Activated T-helper 1 cell treated with anti-CD3 and anti-CD28 coated beads, Interleukin-2, amount 50 U/mL, for 16 hours (primary cell): ENCODE measurements at places on chromosomes 7 and 10.

GRCh38 chr7:77538281-77539212 is 1.5 kb downstream of the PTPN12 start:
- DNase-seq = no peak

DNA sequence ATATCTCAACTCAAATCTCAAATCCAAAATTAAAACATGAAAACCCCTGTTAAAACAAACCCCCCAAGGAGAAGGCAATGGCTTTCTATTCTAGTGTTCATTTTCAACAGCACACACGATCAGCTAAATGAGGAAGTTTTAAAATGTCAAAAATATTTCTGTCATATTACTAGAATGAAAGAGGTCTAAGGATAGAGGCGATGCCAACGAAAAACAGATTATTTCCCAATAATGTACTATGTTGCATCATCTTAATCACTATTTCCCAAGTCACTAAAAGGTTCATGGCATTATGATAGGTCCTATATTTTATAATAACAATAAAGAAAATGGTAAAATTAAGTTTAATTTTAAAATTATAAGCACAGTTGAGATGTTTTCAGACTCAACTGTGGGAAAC is 10.1 kb downstream of the CNOT4 start:
- DNase-seq = no peak

GRCh38 chr7:4634166-4634565 is 47.9 kb upstream of the FOXK1 start:
- DNase-seq = no peak

GRCh38 chr10:119344381-119344780 is 137.0 kb downstream of the GRK5 start:
- DNase-seq = no peak

DNA sequence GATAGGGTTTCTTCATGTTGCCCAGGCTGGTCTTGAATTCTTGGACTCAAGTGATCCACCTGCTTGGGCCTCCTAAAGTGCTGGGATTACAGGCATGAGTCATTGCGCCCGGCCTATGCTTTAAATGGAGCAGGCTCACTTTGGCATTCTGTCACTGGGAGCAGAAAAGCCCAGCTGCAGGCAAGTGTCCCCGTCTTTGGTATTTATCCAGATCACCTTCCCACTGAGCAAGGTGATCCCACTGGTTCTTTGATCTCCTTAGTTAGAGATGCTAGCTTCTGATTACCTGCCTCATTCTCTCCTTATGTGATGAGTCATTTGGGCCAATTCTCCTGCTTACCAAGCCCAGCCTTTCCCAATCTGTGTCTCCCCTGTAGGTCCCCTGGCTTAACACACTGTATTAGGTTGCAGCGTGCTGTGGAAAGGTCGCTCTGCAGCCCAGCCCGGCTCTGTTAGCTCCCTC is 39.3 kb downstream of the SPDYE5 start:
- DNase-seq = no peak

GRCh38 chr7:69953136-69954067 is 355.1 kb downstream of the AUTS2 start:
- DNase-seq = no peak

GRCh38 chr7:155483868-155484325 is 26.0 kb downstream of the EN2 start:
- no peak for DNase-seq

DNA sequence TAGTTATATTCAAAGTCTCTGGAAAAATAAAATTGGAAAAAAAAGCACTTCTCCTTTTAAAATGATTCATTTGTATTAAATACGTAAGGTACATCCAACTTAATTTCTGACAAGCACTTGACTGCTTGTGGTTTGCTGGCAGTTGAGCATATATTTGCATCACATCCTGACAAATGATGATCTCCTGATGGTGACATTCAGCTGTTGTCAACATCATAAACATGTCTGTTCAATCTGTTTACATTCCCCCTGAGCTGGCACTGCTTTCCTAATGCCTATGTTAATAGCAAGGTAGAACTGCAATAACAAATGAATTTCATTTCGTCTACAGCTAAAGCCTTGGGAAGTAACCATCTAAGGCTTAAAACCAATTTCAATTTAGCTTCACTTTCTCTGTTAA is 24.4 kb downstream of the TSPAN12 start:
- no peak for DNase-seq

GRCh38 chr10:92366412-92367021 is 75.5 kb downstream of the MARCHF5 start:
- no peak for DNase-seq

DNA sequence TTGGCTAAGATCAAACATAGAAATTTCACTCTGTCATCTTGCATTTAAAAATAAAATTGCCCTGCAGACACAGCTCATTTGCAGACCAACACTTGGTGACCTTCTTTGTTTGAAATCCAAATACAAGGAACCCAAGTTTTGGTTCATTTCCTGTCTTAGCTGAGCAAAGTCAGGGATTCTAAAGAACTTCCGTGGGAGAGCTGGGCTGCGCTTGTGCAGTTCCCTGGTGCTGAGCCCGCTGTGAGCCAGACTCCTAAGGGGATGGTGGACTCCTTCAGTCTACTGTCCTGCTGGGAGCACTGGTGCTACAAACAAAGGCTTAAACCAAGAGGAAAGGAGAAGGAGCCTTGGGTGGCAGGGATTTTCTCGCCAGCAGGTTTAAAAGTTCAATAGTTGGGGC is 60.0 kb downstream of the MYOF start:
- no peak for DNase-seq

GRCh38 chr7:69764681-69765080 is 166.4 kb downstream of the AUTS2 start:
- DNase-seq = no peak

- no peak for DNase-seq
Observed at GRCh38 chr7:130152493-130153210, 52.6 kb downstream of the TMEM209 start.

GRCh38 chr10:132003282-132003924 is 21.7 kb upstream of the BNIP3 start:
- no peak for DNase-seq

GRCh38 chr7:24972991-24973390 is 7.0 kb downstream of the OSBPL3 start:
- DNase-seq = no peak

- no peak for DNase-seq
Observed at GRCh38 chr10:64115908-64116643, 594.9 kb downstream of the REEP3 start.

DNA sequence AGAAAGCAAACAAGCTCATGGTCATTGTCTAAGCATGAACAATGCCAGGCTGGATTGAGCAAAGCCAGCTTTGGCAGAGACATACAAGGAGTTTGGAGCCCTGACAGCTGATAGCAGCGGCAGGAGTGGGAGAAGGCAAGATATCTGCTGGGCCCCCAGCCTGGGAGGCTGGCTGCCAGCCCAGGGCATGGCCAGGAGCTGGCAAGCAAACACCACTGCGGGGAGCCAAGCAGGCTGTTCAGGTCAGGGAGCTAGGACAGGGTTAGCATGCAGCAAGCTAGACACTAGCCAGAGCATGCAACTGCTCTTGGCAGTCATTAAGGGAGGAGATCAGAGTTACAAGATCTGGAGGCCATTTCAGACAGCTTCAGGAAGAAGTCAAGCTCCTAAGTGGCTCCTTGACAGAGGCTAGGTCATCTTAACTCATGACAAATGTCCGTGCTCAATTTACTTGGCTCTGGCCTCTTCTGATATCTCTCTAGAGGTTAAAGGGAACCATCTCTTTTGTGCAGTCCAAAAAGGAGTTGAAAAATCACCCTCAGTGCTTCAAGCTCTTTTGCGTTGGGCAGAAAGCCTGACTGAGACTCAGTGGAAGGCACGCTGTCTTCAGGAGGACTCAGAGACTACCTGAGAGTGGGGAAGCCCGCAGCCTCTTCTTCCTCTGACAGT is 436.8 kb upstream of the C7orf33 start:
- no peak for DNase-seq

GRCh38 chr7:108120196-108120595 is 10.0 kb downstream of the LAMB4 start:
- no peak for DNase-seq

GRCh38 chr10:108583877-108584276 is 1339.4 kb downstream of the XPNPEP1 start:
- no peak for DNase-seq

- DNase-seq = no peak
Observed at GRCh38 chr10:84945791-84946190, 617.4 kb downstream of the CCSER2 start.

DNA sequence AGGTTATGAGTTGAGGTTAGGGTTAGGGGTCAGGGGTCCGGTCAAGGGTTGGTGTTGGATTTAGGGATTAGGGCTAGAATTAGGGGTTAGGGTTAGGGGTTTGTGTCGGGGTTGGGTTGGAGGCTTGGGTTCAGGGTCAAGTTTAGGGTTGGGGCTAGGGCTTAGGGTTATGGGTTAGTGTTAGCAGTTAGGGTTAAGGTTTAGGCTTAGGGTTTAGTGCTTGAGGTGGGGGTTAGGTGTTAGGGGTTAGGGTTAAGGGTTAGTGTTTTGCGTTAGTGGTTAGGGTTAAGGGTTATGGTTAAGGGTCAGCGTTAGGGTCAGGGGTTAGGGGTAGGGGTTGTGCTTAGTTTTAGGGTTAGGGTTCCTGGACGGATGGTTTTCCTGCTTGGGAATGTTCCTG is 1.7 kb upstream of the SYCE1 start:
- no peak for DNase-seq

DNA sequence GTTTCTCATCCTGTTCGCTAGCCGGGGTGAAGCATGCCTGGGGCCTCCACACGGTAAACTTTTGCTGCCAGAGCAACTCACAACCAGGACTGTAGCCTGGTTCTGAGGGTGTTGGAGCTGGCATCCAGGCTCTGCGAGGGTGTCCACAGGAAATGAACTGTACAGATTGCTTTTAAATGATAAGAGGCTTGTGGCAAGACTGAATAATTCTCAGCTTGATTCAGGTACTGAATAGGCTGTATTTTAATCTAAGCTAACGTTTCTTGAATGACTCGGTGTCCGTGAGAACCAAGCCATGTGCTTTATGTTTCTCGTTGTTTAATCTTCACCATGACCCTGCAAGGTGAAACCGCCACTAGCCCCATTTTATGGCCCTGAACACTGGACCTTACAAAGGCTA is 49.3 kb downstream of the EEPD1 start:
- no peak for DNase-seq

GRCh38 chr7:22386865-22387264 is 29.9 kb upstream of the RAPGEF5 start:
- DNase-seq = no peak

DNA sequence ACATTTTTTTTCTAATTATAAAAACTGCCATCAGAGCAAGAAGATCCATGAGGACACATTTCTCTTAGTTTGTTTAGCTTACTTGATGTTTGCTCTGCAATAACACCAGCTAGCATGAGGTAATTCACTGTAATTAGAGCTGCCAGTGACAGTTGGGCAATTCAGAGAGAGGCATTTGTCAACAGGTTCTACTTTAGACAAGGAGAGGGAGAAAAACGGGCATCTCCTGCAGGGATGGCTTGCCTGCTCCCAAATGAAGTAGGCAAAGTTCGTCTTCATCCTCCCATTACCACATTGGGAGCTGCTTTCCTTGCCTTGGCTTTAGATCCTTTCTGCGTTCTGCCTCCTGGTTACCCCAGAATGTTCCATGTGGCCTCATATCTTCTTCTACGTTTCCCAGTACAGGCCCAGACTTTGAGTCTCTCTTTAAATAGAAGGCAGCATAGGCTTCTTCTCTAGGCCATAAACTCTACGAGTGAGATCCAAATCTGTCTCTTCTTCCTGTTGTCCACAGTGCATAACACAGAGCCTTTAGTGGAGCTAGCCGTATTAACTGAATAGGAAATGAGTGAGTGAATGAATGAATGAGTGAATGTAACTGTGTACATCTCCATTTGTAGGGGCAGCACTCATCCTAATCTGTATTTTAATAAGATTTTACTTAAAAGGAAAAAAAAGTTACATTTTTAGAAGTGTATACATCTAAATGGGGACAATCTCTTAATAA is 21.2 kb downstream of the ASB15 start:
- DNase-seq = no peak

- no peak for DNase-seq
Observed at GRCh38 chr10:48926255-48926654, 13.4 kb downstream of the LRRC18 start.

DNA sequence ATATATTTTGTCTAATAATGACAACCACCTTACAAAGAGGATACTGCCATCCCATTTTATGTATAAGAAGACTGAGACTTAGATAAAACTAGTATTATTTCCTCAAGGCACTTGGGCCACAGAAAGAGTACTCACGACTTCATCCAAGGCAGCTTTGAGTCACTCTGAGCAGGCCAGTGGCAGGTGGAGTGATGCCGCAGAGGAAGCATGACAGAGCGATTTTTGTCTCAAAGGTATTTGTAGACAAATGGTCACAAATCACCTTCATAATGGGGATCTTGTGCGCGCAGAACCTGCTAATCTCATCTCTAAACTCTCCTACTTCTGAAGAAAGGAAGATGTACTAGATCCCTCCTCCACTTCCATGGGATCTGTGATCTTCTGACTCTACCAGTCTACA is 113.2 kb upstream of the NAMPT start:
- DNase-seq = no peak

- no peak for DNase-seq
Observed at GRCh38 chr10:59212301-59212798, 35.9 kb downstream of the PHYHIPL start.

- no peak for DNase-seq
Observed at GRCh38 chr7:148727501-148728278, 29.0 kb downstream of the CUL1 start.
